ENCODE measurements at places on chromosomes 16 and 17. TPM values are rescaled to one million over a fixed set of nuclear protein-coding genes. Genes with fewer than 3 reads are reported as not detected.

GRCh38 chr16:71185347-71185746 lies 45.2 kb downstream of the HYDIN start:
- DNase-seq, result no peak

- DNase-seq, result peak; percentile 96
Measured at GRCh38 chr16:89410794-89411309, 79.5 kb downstream of the ANKRD11 start.

DNA sequence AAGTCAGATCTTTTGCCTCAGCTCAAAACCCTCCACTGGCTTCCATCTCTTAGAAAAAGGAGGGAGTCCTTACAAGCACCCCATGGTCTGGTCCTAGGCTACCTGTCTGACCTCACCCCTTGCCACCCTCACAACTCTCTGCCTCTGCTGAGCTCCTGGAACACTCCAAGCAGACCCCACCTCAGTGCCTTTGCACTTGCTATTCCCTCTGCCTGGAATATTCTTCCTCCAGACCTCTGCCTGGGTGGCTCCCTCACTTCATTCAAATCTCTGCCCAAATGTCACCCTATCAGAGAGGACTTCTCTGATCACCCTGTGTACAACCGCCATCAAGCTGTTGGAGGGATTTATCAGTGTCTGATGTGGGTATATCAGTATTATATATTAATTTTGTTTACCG lies 37.4 kb downstream of the PMFBP1 start:
- no peak for DNase-seq

GRCh38 chr16:2384426-2384825 lies 43.9 kb upstream of the ABCA3 start:
- DNase-seq, result no peak

DNA sequence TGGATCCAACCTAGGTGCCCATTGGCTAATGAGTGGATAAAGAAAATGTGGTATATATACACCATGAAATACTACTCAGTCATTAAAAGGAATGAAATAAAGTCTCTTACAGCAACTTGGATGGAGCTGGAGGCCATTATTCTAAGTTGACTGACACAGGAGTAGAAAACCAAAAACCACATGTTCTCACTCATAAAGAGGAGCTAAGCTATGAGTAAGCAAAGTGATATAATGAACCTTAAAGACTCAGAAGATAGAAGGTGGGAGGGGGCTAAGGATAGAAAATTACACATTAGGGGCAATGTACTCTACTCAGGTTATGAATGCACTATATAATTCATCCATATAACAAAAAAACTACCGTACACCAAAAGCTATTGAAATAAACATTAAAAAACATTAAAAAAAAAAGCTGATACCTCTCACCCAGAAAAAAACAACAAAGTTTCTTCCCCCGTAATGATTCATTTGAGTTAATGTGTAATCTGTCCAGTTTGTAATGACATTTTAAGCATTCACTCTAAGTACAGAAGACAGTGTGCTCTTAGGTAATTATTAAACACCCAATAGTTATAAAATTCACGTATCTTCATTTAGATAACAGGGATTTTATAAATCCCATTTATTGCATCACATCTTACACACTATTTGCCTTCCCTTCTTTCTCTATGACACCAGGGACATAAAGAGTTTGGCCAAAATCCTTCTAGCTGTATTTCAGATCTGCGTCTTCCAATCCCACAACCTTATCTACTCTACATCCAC lies 941.5 kb downstream of the CDH11 start:
- DNase-seq, result no peak

- no peak for DNase-seq
Measured at GRCh38 chr17:39147221-39148185, 3.9 kb downstream of the PLXDC1 start.

GRCh38 chr17:50818921-50819657 lies 16.3 kb upstream of the WFIKKN2 start:
- DNase-seq, result no peak

- no peak for DNase-seq
Measured at GRCh38 chr17:51733166-51733565, 425.3 kb downstream of the CA10 start.

- DNase-seq, result no peak
Measured at GRCh38 chr16:80984124-80984892, 22.4 kb downstream of the CMC2 start.

- DNase-seq, result peak; percentile 21
Measured at GRCh38 chr17:64384253-64385186, 6.1 kb downstream of the PECAM1 start.

GRCh38 chr16:57023541-57024249 lies 34.3 kb downstream of the NLRC5 start:
- DNase-seq, result no peak

DNA sequence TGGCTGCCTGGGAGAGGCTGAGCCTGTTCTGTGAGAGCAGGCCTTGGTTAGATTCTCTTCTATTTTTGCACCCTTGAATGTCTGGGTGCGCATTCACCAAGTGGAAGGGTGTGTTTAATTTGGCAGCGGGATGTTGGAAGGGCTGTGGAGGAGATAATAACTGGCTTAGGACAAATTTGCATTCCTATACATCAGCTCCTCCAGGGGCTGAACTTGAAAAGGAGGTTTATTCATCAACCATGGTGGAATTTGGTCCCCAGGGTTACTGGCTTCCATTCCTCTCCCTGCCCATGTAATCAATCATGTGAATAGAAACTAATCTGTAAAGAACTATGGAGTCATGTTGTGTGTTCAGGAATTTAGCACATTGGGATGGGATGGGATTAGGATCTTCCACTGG lies 100.2 kb upstream of the FOXF1 start:
- DNase-seq, result no peak

DNA sequence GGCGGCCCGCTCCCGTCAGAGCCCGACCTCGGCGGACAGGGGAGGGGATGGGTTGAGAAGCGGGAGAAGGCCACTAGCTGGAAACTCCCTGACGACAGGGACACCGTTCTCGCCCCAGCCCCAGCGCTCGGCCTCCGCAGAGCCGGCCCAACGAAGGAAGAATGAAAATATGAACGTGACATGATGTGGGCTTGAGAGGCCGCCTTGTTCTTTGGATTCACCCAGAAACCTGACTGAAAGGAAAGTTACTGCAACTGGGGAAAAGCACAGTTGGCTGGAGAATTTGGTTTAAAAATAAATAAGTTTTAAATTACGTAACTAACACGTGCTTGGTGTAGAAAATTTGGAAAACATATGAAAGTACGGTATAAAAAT lies 21.1 kb downstream of the NPTX1 start:
- no peak for DNase-seq

GRCh38 chr17:31320791-31321190 lies 631 bp downstream of the EVI2A start:
- DNase-seq, result peak; percentile 11

- peak; percentile 78 for DNase-seq
Measured at GRCh38 chr17:76561799-76562268, 22.0 kb downstream of the PRCD start.

DNA sequence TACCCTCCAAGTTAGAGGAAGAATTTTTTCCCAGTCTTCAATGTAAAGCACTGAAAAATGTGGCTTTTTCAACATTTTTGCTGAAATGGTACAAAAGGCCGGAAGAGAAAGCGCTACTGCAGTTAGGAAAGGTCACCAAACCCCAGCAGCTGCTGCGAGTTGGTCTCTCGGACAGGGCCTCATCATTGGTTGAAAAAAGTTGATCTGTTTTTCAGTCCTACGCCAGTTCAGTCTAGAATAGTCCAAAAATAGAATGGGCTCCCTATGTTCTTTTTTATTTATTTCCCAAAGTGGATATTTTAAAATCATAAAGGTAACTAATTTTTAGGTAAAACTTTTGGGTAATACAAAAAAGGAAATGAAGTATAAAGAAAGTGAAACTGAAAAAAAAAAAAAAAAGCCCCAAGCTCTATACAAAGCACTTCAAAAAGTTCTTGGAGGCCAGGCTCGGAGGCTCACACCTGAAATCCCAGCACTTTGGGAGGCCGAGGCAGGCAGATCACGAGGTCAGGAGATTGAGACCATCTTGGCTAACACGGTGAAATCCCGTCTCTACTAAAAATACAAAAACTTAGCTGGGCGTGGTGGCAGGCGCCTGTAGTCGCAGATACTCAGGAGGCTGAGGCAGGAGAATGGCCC lies 17.4 kb downstream of the ADAP2 start:
- no peak for DNase-seq

DNA sequence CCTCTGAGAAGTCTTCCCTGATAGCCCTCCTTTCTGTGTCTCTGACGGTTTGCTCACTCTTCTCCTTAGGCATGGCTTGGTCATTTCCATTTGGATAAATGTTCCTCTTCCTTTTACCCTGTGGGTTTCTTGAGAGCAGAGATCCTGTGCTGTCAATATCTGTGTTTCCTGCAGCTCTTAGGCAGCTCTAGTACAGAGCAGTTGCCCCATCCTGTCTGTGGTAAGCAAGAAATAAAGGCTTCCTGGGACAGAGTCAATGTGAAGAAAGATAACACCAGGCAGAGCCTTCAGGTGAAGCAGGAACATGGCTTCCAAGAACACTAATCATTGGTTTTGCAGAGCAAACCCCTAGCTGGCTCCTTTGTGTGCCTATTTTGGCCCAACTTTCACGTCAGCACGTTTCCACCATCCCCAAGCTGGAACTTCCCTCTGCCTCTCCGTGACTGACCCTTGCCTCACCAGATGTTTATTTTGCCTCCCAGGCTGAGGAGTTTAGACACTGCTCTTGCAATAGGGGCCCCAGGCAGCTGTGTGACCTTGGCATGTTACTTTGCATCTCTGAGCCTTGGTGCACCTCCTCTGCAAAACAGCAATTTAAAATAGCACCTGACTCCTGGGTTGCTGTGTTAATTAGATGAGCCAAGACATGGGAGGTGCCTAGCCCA lies 49.6 kb upstream of the SIAH1 start:
- no peak for DNase-seq

DNA sequence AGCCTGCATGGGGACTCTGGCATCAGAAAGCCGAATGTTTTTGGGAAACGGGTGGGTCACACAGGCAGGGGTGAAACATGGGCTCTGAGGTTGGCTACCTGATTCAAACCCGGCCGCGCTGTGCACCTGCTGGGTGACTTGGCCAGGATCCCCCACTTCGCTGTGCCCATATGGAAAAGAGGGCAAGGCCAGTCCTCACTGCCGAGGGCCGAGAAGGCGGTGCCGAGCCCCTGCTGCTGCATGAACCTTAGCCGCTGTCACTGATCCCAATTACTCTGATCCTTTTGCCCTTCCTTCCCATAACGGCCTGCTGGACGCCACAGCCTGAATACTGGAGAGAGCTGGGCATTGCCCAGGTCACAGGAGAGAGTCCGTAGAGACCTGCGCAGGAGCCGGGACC lies 17.7 kb downstream of the KDM8 start:
- no peak for DNase-seq

DNA sequence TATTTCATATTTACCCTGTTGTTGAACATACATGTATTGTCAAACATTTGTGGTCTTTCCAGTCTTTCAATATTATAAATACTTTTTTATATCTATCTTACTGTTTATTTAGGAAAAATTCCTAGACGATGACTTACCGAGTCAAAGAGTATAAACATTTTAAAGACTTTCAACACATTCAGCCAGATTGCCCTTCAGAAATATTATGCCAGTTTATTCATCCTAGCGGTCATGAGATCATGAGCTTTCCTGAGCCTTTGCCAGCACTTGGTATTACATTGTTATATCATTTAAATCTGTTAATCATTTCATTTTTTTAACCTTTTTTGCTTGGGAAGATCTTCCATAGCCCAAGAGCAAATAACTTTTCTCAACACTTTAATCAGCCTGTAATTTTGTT lies 197.4 kb downstream of the SPECC1 start:
- no peak for DNase-seq

DNA sequence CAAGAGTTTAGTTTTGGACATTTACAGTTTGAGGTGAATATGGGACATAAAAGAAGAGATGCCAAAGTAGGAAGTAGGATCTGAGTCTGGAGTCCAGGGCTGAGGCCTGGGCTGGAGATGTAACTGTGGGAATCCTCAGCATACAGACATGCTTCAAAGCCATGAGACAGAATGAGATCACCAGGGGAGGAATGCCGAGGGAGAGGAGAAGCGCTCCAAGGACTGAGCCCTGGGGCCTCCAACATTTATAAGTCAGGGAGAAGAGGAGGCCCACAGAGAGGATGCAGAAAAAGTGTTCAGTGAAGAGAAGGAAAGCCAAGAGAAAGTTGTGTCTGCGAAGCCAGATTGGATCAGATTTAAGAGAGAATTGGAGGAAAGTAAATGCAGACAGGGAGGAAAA lies 277.5 kb upstream of the MYOCD start:
- DNase-seq, result no peak

DNA sequence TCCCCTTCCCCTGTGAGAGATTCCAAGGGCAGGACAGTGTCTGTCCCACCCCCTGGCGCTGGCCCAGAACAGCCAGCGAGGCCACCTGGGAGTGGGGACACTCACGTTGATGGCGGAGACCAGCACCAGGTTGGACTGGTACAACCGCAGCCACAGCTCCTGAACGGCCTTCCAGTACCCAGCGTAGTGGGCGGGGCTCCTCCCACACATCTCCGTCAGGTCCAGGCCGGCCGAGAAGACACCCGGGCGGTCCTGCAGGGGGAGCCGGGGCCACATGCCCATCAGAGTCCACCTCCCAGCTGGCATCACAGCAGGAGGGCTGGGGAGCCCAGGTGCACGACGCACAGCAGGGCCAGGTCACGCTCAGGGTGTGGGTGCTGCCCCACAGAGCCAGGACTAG lies 7.1 kb downstream of the ECI1 start:
- no peak for DNase-seq

- peak; percentile 80 for DNase-seq
Measured at GRCh38 chr16:508884-509736, 18.4 kb upstream of the CAPN15 start.

- DNase-seq, result no peak
Measured at GRCh38 chr17:27206447-27206846, 87.5 kb upstream of the WSB1 start.

GRCh38 chr17:77429969-77430752 lies 289.4 kb downstream of the SEC14L1 start:
- DNase-seq, result peak; percentile 95

DNA sequence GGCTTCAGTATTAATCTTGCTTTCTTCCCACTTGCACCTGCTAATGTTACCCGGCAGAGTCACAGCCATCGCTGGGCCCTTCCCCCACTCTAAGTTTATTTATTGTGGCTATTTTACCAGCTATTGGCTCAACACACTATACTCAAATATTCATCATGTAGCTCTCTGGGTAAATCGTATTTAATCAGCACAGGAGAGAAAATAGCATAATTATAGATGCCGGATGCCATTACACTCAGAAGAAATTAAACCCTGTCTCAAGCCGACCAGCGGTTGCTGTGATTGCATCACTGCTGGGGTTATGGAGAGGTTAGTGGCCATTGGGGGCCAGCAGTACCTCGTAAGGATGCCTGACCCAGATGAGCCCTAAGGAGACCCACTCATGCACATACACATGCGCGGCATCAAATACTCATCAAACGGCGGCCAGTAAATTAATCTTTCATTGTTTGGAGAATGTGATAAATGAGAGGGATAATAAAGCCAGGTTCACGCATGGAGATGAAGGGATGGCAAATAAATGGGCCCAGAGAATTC lies 269.5 kb upstream of the ZFHX3 start:
- DNase-seq, result no peak

- DNase-seq, result peak; percentile 89
Measured at GRCh38 chr16:77308163-77308561, 109.0 kb downstream of the SYCE1L start.

- no peak for DNase-seq
Measured at GRCh38 chr17:80270104-80270503, 9.5 kb downstream of the RNF213 start.

Gene CD300A
- total RNA-seq, result not detected

Gene TMEM220
- total RNA-seq, result 1.1 TPM

Gene WDR81
- total RNA-seq, result 8.3 TPM

Gene EPOP
- 0.40 TPM for total RNA-seq

Gene SRCIN1
- total RNA-seq, result under 0.01 TPM

Gene CHST5
- total RNA-seq, result not detected

Data from lung microvascular endothelial cell (primary cell).